ENCODE measurements at places on chromosomes 13 and 19. TPM values are rescaled to one million over a fixed set of nuclear protein-coding genes. Genes with fewer than 3 reads are reported as not detected.

The ZNF846 gene
- total RNA-seq = 20.5 TPM

The KCNC3 gene
- 3.2 TPM for total RNA-seq

The MYADM gene
- 6.7 TPM for total RNA-seq

The NECTIN2 gene
- 27.5 TPM for total RNA-seq

The LGALS14 gene
- total RNA-seq = 1.4 TPM

The TNNT1 gene
- total RNA-seq = 20.5 TPM

The PEAK3 gene
- total RNA-seq = not detected

The HNRNPM gene
- 74.3 TPM for total RNA-seq

The NLRP7 gene
- total RNA-seq = not detected

The BCAM gene
- 7.4 TPM for total RNA-seq

The PPP2R1A gene
- 180 TPM for total RNA-seq

The ZNF439 gene
- total RNA-seq = 32.3 TPM

The PSG3 gene
- total RNA-seq = not detected

The ZNF154 gene
- 31.4 TPM for total RNA-seq

The NLRP9 gene
- not detected for total RNA-seq

The ZNF71 gene
- 21.2 TPM for total RNA-seq

The ZNF540 gene
- 23.8 TPM for total RNA-seq

The ABCC4 gene
- total RNA-seq = 18.5 TPM

The LIN37 gene
- 12.0 TPM for total RNA-seq

The KLF1 gene
- 0.69 TPM for total RNA-seq

The KPTN gene
- 7.2 TPM for total RNA-seq

The SERPINE3 gene
- 0.23 TPM for total RNA-seq

The TMEM255B gene
- 1.4 TPM for total RNA-seq

The KIR2DL3 gene
- total RNA-seq = not detected

The PTGIR gene
- total RNA-seq = 0.23 TPM

The SYCN gene
- total RNA-seq = not detected

The MEDAG gene
- total RNA-seq = 0.46 TPM

The ZNF429 gene
- total RNA-seq = 37.6 TPM

The LIM2 gene
- total RNA-seq = not detected

The IZUMO4 gene
- total RNA-seq = 8.5 TPM

The AKAP8 gene
- 11.8 TPM for total RNA-seq
